ENCODE measurements at places on chromosomes 5 and 9.
A peak's percentile ranks its signal among the peaks of the same experiment; 100 is the strongest.

DNA sequence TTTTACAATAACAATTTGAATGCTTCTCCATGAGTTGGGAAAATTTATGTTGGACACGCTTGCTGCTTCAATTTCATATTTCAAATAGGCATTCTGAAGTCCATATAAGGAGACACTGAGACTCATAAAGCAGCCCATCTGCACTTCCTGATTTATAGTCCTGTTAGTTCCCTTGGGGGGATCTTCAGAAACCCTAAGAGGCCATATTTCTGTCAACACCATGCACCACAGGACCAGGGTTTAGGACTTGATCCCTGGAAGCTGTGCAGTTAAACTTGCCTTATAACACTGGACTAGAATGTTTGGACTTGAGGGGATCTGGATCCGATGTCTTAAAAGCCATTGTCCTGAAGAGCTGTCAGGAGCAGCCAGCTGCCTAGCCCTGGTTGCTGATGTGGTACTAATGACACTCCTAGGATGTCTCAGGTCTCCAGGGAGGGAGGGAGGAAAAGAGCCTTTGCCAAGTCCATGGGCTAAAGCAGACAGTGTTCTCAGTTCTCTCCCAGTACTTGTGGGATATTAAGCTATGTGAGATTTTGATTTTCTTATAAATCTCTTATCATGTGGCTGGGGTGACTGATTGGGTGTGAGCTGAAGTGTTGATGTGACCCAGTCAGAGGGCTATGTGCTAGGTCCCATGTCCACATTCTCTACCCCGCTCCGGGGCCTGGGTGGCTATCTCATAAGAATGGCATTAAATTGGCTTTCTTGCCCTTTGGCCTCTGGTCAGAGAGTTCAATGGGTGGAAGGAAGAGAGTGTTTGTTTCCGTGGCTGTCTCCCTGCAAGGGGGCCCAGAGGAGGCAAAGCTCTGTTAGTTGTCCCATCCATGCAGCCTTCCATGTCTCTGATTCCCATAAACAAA, 399.8 kb downstream of the OSTF1 start:
- no peak for DNase-seq

DNA sequence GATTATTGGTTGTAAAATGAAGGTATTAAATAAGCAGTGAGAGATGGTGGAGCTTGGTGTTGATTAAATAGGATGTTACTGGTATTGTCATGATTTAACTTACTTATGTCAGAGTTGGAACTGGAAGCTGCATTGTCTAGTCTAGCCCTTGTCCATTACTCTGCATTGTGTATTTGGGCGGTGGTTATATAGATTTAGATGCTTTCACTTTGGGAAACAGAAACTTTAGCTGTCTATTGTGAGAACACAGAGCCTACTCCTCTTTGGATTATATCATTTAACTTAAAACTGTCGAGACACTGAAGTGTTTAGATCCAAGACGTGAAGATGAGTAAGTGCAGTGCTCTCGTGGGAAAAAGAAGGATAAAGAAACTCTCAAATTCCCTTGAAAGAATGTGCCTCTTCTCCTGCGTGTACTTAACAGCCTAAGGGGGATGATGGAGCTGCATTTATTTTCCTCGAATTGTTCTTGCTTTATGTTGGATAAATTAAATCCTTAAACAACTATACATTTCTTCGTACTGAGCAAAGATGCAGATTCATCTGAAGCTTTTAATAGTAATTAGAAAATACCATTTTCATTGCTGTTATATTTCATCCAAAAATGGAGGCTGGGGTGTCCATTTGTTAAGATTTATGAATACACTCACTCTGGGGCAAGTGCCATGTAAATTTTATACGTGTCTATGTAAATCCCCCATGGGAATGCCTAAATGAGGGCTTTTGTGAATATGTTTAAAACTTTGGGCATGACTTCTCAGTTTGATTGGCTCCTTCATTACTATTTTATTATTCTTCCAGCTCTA, 21.6 kb downstream of the FBXL7 start:
- no peak for DNase-seq

DNA sequence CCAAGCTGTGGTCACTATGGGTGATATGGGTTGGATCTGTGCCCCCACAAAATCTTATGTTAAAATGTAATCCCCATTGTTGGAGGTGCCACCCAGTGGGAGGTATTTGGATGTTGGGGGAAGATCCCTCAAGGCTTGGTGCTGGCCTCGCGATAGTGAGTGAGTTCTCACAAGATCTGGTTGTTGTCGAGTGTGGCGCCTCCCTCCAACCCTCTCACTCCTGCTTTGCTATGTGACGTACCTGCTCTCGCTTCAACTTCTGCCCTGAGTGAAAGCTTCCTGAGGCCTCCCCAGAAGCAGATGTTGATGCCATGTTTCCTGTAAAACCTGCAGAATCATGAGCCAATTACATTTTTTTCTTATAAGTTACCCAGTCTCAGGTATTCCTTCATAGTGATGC, 35.5 kb downstream of the UGT3A2 start:
- no peak for DNase-seq

DNA sequence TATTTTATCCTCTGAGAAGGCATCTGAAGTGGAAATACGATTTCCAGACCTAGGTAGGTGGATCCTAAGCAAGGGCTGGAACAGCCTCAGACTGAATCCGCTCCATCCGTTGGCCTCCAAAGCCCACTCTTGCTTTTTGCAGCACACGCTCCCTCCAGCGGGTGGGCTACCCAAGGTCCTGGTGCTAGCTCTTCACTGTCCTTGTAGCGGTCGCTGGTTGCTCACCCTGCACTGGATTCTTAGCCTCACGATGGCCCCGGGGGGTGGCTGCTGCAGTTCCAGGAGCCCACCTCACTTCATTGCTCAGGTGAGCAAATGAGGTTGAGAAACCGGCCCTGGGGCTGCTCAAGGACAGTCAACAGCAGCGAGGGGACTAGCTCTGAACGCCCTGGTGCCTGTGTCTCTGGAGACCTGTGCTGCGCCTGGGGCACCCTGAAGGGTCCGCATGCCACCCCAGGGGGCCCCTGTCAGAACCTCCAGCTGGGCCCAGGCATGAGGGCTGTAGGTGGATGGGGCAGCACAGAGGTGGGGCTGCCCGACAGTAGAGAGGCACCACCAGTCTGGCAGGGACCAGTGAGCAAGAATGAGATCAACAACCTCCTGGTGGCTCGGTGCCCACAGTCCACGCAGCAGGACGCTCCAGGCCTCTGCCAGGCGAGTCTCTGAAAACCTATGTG, 4.3 kb downstream of the MGAT4B start:
- no peak for DNase-seq

GRCh38 chr9:98580956-98581355, 127.8 kb downstream of the GABBR2 start:
- no peak for DNase-seq

- DNase-seq: no peak
These were observed 27.4 kb downstream of the BARHL1 start for GRCh38 chr9:132609829-132610228.

DNA sequence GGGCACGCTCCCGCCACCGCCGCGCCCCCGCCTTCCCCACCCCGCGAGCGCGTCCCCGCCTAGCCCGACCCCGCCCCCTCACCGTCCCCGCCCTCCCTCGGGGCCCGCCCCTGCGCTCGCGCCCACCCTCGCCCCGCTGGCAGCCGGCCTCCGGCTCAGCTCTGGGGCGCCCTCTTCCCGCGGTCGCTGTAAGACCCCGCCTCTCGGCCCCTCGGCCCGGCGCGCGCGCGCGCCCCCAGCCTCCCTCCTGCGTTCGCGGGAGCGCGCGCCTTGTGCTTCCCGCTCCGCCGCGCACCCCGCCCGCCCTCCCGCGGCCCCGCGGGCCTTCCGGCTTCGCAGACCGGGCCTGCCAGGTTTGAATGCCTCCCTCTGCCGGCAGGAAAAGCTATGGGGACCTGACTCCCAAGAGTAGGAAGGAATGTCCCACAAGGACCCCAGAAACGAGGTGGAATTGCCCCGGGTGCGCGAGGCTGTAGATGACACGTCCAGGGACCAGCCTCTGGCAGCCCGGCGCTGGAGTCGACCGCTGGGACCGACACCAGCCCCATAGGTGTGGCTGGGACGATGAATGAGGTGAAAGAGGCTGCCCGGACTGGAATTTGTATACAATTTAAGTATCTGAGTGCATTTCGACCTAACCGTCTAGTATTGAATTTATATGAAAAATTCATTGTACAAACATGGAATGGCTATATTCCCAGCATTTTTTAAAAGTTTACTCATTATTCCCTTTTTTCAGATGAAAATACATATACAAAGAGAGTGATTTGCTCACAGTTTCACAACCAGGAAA, 416 bp upstream of the PTBP3 start:
- DNase-seq: peak; percentile 96

- peak; percentile 46 for DNase-seq
These were observed 809.8 kb upstream of the NUDT12 start for GRCh38 chr5:104372376-104372775.

DNA sequence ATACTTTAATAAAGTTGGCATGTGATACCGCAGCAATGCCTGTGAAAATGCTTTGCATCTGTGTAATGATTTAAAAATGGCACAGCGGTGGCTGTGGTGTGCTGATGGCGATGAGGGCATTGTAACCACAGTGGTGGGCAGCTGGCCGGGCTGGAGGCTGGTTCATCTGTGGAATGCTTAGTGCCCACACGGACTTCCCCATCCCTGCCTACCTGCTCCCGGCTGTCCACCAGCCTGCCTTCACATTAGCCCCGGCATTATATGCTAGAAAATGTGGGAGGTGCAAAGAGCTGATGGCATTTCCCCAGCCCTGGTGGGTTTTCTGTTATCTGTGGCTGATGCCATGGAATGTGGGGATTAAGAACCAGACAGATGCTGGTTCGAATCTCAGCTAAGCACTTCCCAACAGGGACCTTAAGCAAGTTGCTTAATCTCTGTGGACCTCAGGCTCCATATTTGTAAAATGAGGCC, 2.9 kb upstream of the NDST1 start:
- DNase-seq: no peak

GRCh38 chr5:168334695-168335094, 43.2 kb downstream of the WWC1 start:
- no peak for DNase-seq

DNA sequence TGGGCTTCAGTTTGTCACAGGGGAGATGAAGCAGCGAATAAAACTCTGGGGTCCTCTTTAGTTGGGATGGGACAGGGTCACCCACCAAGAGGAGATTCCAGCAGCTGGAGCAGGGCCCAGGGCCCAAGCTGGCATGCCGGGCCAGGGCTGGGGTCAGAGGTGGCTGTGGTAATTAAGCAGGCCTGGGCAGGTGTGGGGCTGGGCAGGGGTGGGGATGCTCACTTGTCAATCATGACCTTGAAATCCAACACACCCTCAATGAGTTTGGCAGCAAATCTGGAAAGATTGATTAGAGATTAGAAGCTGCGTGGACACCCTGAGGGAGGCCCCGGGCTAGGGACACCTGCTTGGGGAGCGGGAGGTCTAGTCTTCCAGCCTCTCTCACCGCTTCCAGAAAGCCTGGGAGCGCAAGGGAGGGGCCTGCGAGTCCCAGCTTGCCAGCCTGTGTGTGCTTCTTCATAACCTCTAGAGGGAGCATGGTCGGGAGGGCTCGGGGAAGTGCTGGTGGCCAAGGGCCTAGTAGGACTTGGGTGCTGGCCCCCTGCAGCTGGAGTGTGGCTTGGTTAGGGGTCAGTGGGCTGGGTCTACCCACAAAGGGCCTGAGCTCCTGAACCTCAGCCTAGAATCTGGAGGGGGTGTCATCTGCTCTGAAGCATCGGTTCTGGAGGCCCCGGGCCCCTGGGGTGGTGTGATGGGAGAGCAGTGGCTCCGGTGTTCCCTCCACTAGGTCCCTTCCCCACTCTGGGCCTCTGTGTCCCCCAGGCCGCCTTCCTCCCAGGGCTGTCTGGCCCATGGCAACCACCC, 7.6 kb downstream of the CRAT start:
- peak; percentile 53 for DNase-seq

- DNase-seq: no peak
These were observed 12.4 kb downstream of the KCNV2 start for GRCh38 chr9:2729721-2730120.

- no peak for DNase-seq
These were observed 8.3 kb downstream of the UBE2D2 start for GRCh38 chr5:139569270-139569955.

- DNase-seq: no peak
These were observed 566.2 kb upstream of the WWC1 start for GRCh38 chr5:167725264-167725663.

DNA sequence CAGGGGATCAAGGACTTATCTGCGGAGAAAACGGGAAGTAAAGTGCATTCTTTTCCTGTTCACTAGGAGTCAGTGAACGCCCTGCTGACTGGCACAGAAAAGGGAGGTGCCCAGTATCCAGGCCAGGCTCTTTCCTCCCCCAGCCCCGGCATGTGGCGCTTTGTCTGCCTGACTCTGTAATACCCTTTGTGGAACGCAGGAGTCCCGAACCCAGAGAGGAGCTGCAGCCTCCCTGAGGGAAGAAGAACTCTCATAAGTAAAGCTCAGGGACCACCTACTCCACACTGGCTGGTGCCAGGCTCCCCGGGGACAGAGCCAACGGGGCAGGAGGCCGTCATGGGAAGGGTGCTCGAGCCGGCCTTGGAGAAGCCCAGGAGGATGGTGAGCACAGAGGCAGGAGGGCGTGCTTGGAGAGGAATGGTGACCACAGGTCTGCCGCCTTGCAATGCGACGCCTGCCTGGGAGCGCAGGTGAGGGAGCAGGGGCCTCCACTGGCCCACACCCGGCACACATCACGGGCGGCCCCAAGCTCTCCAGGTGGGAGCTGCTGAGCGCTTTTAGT, 31.5 kb downstream of the VAV2 start:
- no peak for DNase-seq

GRCh38 chr9:89658401-89658800, 53.6 kb downstream of the GADD45G start:
- no peak for DNase-seq

GRCh38 chr5:4250254-4250653, 654.6 kb downstream of the IRX1 start:
- DNase-seq: no peak

- no peak for DNase-seq
These were observed 580.2 kb downstream of the EFNA5 start for GRCh38 chr5:107090506-107090905.

DNA sequence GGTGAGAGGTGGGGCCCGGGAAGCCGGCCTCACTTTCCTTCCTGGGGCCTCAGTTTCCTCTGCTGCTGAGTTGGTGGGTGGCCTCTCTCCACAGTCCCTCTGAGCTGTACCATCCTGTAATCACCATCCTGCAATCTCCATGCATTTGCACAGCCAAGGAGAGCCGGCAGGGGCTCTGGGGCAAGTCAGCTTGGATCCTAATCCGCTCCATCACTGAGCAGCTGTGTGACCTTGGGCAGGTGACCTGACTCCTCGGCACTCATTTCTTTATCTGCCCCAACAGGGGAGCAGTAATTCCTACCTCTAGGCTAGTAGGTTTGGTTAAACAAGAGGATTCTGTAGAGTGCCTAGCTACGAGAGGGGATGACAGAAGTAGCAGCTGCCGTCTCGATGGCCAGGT, 88.2 kb upstream of the ZNF618 start:
- no peak for DNase-seq

DNA sequence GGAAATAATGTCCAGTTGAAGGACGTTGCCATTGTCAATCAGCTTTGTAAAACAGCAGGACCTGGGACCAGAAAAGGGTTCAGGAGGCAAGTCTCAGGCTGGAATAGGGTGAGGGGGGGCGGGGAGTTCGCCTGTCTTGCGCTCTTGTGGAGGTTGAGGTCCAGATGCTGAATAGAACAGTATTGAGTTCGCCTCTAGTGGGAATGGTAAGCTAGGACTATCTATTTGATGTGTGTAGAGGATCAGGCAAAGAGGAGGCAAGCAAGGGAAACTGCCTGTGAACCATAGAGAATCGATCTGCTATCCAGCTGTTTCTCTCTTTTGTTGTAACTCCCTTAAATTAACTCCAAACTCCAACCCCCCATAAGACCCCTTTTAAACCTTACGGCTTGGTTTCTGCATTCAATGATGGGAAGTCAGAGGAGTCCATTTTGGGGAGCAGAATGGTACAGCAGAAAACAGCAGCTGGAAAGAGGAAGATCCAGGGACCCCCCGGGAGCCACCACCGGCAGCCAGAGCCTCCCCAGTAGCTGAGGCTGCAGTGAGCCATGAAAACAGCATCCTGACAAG, 133.7 kb downstream of the SLC28A3 start:
- DNase-seq: no peak
